ENCODE measurements at places on chromosomes 5 and 9.

DNA sequence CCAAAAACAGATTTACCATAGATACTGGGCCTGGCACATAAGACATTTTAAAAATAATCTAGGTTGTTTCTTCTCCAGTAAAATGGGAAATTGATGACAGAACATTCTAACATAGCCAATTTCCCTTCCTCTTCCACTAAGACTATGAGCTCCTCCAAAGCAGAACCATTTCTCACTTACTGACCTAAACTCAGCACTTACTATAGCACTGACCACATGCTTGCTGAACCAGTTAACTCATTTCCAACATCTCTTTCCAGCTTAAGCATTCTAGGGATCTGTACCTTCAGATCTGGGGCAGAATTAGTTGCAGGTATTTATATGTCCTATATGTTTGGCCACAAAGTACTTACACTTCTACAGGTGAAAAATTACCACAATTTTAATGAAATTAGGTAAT lies 58.9 kb downstream of the TTC39B start:
- no peak for DNase-seq

DNA sequence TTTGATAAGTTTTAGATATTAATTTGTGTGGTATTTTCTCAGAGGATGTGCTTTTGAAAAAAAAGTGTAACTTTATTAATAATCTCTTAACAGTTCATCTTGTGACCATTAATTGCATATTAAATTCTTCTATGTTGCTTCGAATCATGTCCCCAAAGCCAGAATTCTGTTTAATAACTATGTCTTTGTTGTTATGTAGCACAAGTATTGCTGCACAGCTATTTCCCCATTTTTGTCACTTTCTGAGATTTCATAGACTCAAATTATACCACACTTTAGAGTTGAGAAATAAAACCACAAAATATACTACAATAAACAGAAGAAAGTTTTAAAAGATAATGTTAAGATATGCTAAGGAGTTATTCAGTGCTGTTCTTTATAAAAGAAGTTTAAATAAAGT lies 2.8 kb downstream of the MEF2C start:
- DNase-seq = no peak

DNA sequence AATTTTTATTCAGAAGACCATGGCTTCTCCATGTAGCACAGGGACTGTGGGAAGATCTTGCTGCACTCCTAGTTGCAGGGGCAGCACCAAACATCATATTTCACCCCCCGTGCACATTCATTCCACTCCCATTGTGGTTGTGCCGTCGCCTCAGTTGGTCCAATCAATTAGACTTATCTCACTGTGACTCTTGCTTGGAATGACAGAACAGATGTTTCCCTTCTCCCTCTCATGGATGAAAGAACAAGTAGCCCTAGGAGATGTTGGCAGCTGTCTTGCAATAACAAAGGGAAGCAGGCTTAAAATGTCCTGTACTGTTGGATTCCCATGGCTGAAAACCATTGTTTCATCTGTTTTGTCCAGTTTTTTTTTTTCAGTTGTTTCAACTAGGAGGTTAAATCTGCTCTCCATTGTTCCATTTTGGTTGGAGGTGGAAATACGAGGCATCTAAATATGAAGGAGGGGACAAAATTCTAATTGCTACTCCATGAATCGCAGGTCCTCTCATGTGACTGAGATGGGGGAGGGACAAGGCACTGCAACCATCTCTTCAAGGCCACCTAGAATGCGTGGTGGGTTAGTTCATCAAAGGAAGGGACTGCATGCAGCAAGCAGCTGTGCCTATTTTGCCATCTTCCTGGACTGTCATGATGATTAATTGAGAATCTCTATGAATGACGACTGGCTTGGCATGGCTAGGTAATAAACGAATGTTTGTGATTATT lies 214.4 kb downstream of the NSG2 start:
- no peak for DNase-seq

GRCh38 chr5:140628711-140629110 lies 4.3 kb downstream of the CD14 start:
- no peak for DNase-seq

DNA sequence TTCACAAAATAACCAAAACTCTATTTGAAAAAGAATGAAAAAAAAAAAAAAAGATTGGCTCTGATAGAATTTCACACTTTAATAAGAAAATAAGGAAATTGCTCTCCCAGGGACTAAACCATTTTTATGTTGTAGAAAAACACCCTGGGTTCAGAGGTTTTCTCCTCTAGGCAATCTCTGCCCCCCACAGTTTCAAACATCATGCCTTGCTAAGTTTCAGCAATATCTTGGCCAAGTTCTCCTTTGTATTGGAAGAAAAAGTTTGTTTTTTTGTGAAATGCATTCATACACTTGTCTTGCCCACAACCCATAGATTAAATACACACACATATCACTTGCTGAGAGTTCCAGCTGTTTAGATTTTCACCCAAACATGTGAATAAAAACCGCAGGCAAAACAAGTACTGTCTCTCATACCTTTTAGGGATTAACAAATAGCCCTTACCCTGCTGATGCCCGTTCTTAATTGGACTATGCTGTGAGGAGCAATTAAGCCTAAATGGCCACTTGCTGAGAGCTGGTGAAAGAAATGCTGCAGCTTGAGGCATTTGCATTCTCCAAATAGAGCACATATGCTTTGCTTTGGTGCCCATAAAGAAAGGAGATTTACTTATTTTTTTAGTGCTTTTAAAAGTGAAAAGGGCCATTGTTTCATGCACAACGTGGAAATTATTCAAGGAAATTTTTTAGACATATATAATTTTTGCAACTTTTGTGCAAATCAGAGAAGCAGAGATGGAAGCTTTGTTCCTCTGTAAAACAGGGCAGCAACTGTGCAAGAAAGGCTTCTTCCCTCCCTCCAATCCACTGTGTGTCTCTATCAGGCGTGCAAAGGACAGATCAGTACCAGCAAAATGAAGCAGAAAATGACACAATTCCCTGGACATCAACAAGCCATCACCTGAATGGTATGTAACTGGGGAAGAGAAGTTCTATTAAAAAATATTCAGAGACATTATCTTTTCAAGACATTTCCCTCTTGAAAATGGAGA lies 262.4 kb upstream of the KIF2A start:
- peak; percentile 72 for DNase-seq

GRCh38 chr5:58855851-58856739 lies 273.2 kb downstream of the RAB3C start:
- DNase-seq = no peak

GRCh38 chr9:105672711-105673234 lies 10.5 kb downstream of the TAL2 start:
- no peak for DNase-seq

DNA sequence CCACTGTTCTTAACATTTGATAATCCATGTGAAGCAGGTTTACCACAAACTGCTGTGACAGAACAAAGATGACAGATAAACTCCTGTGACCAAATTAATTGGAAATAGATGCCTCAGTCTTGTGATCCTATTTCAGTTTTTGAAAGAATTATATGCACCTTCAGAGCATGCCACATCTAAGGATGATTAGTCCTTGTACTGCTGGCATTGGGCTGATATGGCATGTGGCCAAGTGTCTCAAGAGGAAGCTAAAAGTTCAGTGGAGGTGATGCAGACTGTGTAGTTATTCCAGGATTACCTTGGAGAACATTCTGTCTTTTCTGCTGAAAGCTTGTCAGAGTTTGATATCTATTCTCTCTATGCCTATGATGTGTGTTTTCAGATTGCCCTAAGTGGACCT lies 314.4 kb upstream of the EFNA5 start:
- no peak for DNase-seq

- no peak for DNase-seq
Measured at GRCh38 chr5:76813982-76814562, 4.8 kb upstream of the F2RL1 start.

- no peak for DNase-seq
Measured at GRCh38 chr9:93216073-93216365, 32.1 kb downstream of the WNK2 start.

DNA sequence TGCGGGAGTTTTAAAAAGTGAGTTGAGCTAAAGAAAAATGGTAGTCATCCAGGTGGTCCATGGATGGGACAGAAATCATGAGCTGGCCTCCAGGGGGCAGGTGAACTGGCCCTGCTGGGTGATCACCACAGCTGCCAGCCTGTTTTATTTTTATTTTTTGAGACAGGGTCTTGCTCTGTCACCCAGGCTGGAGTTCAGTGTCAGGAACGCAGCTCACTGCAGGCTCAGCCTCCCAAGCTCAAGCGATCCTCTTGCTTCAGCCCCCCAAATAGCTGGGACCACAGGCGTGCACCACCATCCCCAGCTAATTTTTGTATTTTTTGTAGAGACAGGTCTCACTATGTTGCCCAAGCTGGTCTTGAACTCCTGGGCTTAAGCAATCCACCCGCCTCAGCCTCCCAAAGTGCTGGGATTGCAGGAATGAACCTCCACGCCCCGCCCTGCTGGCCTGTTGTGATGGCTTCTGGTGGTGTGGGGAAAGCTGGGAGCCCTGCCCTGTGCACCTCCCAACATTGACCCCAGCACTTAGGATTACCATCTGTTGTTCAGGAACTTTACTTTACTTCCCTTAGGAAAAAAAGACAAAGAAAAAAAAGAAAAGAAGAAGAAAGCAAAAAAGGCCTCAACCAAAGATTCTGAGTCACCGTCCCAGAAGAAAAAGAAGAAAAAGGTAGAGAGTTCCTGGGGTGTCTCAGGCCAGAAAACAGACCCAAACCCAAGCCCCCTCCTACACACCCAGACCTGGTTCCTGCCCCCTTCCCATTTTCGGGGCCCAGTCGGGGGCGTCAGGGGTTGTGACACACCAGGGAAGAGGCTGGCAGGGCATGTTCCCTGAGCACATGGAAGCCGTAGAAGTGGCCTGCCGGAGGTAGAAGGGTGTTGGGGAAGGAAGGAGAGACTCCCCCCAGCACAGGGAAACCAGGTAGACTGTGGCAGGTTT lies 14.7 kb downstream of the CD74 start:
- DNase-seq = no peak

GRCh38 chr9:120336021-120336752 lies 243.8 kb downstream of the CDK5RAP2 start:
- no peak for DNase-seq

DNA sequence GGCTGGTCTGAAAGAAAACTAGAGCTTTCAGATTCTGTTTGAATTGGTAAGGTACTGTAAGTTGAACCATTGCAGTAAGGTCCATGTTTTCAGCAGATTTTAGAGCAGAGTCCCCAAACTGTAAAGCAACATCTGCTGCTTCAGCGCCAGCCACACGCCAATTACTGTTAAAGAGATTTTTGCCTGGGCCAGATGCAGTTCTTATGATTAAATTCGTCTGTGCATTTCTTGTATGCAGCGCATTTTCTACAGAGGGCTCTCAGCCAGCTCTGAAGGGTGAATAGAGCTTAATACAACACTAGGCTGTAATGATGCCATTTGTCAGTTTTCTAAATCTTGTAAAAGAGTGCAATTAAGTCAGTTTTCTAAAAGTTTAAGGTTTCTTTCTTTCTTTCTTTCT lies 246.3 kb downstream of the COX7C start:
- no peak for DNase-seq

GRCh38 chr9:121088576-121088975 lies 13.8 kb downstream of the CNTRL start:
- DNase-seq = no peak

GRCh38 chr5:135237748-135238103 lies 161.3 kb downstream of the MACROH2A1 start:
- no peak for DNase-seq

GRCh38 chr5:107415762-107416161 lies 255.0 kb downstream of the EFNA5 start:
- DNase-seq = no peak

DNA sequence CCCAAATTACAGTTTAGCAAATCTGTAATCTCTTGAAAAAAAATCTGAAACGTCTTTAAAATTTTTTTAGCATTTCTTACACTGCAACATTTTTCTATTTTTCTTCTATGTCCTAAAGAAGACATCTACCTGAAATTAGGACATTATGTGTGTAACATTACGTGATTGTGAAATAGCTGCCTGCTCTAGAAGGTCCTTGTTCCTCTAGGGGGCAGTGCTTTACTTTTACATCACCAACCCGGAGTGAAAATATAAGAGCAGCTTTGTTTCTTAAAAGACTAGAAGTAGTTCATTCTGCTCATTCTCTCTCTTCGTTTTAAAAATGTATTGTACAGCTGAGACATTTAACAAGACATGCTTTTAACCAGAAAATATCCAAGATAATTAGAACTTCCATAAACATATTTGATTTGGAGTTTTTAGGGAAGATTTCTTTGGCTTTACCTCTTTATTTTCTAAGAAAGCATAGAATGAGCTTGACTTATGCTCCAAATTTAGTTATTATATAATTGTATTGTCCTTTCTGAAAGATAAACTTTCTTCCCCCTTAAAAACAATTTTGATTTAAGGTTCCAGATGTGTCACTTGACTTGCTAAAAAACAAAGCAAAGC lies 48.1 kb upstream of the RIOK2 start:
- peak; percentile 20 for DNase-seq

DNA sequence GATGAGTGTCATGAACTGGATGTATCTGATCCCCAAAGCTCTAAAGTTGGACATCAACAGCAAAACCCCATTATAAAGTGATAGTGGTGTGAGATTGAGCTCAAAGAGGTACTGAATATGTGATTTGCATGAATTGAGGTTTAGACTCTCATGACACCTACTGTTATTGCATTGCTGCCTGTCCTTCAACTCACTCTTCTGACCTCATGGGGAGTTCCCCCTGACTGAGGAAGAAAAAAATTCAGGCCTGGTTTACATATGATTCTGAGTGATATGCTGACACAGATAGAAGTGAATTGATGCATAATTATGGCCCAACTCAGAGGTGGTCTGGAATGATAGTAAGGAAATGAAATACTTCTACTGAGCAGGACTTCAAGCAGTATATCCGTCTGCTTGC lies 76.2 kb upstream of the CHD1 start:
- DNase-seq = no peak

- no peak for DNase-seq
Measured at GRCh38 chr5:120527251-120527650, 63.2 kb downstream of the PRR16 start.

GRCh38 chr5:9363026-9363425 lies 182.8 kb downstream of the SEMA5A start:
- DNase-seq = no peak

DNA sequence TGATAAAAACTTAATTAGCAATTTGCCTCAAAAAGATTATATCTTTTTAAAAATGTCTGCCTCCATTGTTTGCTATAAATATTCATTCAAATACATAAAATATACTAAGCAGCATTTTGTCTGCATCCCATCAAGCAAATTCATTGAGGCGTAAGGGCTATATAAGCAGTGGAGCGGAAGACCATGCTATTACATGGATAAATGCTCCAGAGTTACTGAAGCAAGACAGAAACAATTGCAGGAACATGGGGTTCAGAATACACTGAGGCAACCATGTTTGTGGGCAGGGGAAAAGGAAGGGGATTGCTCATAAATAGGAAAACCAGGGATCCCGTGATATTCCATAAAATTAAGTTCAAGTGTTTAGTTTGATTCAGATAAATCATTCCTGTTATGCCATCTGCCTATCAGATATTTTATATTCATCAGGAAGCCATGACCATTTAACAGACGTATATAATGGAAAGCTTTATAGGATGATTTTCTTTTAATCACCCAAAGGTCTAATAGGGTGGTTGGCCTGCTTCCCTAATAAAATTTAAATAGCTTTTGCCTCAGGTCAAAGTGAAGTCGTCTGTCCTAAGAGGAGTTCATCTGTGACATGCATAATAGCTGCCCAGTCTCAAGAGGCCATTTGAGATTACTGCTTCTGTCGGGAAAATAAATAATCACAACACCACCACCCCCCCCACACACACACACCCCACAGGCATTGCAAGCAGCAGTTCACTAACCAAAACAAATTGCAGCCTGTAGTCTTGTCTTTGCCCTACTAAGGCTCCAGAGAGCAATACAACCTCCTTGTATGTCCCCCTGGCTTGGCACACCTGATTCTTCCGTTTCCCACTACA lies 105.2 kb downstream of the RASEF start:
- no peak for DNase-seq

- DNase-seq = no peak
Measured at GRCh38 chr9:133958756-133959155, 33.4 kb downstream of the VAV2 start.
